ENCODE measurements at places on chromosomes 6 and 20.
A peak's percentile ranks its signal among the peaks of the same experiment; 100 is the strongest.

DNA sequence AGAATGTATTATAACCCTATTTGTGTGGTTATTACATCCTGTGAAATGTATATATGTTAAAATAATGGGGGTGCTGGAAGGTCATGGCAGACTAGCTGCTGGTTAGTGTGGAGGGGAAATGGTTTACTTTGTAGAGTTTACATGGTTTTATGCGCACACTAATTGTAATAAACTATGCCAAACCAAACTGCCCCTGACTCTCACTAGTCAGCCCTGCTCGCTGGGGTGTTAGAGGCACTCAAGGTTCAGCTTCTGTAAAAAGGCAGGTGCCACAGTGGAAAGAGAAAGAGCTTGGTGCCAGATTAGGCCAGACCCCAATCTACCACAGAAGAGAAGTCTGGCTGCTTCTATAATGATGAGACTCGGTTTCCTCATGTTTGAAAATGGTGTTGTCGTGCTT lies 52.7 kb downstream of the GOPC start:
- peak overlapping the region; percentile 81 for H3K4me3 ChIP-seq
- peaks cover 5% of the 10 kb centered on the region for H3K36me3 ChIP-seq
- no peak for DNase-seq
- peaks cover 9% of the 10 kb centered on the region for H3K27me3 ChIP-seq
- peak overlapping the region; percentile 90 for H3K27ac ChIP-seq
- H3K4me1 ChIP-seq = peaks cover 39% of the 10 kb centered on the region

DNA sequence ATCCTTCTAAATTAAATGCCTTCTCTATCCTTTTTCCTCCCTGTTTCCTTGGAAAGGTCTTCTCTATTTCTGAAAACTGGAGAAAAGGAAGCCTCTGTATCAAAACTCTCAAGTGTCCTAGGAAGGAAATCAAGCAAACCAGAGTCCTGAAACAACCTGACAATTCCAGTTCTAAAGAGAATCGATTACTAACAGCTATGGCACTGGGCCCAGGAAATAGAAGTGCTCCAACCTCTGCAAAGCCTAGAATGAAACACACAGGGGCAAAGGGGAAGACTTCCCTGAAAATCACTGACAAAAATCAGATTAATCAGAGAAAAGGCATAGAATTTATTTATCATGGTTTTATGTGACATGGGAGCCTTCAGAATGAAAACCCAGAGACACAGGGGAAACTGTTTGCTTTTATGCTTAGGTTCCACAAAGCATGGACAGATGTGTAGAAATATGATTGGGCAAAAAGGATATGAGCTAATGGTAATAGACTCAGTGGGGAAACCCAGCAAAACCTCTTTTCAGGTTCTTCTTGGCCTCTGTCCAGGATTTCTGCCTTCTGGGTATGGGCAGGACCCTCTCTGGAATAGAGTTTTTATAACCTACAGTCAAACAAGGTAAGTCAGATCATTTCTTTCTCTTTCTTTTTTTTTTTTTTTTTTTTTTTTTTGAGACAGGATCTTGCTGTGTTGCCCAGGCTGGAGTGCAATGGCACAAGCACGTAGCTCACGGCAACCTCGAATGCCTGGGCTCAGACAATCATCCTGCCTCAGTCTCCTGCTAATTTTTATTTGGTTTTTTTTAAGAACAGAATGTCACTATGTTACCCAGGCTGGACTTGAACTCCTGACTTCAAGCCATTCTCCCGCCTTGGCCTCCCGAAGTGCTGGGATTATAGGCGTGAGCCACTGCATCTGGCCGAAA lies 91.7 kb downstream of the CD24 start:
- H3K27ac ChIP-seq = no peak overlapping the region
- DNase-seq = no peak
- H3K4me1 ChIP-seq = no peaks in the 10 kb centered on the region
- peaks cover 14% of the 10 kb centered on the region for H3K27me3 ChIP-seq

- no peaks in the 10 kb centered on the region for H3K4me1 ChIP-seq
- DNase-seq = no peak
- no peaks in the 10 kb centered on the region for H3K36me3 ChIP-seq
- no peak overlapping the region for H3K27ac ChIP-seq
- H3K27me3 ChIP-seq = no peaks in the 10 kb centered on the region
- no peak overlapping the region for H3K4me3 ChIP-seq
Measured at GRCh38 chr20:48065833-48066232, 280.6 kb upstream of the SULF2 start.

GRCh38 chr6:85792254-85792653 lies 149.6 kb upstream of the SYNCRIP start:
- H3K4me3 ChIP-seq = no peak overlapping the region
- no peaks in the 10 kb centered on the region for H3K27me3 ChIP-seq
- no peak overlapping the region for H3K27ac ChIP-seq

DNA sequence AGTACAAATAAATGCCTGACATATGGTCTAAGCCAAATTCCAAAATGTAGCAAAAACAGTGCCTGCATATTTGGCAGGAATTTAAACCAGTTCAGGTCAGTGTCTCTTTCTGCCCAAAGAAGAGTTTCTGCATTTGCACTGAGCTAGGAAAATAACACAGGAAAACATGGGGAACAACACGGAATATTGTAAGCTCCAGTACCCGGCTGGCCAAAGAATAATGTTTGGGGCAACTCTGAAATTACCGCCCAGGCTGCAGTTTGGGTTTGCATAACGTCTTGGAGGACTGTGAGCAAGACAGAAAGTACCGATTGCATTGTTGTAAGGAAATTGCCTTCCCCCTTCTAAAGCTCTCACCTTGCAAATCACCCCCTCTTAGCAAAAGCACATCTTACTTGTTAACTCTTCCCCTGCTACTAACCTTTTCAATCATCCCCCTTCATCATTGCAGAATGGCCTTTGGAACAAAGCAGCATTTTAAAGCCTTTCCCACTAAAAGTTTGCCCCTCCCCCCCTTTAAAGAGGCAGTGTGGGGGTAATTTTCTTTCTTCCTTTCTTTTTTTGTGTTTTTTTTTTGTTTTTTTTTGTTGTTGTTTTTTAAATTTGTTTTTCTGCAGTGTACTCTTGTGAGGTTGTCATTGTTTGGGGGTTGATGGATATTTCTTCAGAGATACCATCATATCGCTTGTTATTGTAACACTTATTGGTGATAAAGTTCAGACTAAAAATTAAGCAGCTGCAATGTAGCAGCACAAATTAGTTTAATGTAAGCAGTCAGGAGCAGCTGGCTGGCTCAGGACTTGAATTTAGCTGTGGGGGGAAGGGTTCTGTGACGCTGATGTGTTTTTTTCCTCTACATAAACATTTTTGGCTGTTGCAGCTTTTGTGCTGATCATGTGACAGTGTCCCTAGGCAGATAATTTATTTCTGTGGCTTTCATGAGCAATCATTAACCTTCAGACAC lies 100.0 kb upstream of the CITED2 start:
- H3K4me3 ChIP-seq = no peak overlapping the region
- DNase-seq = no peak
- no peaks in the 10 kb centered on the region for H3K36me3 ChIP-seq
- H3K27me3 ChIP-seq = peaks cover 9% of the 10 kb centered on the region

- H3K4me1 ChIP-seq = no peaks in the 10 kb centered on the region
- no peak overlapping the region for H3K4me3 ChIP-seq
- no peaks in the 10 kb centered on the region for H3K27me3 ChIP-seq
- no peak overlapping the region for H3K27ac ChIP-seq
Measured at GRCh38 chr20:12790859-12791258, 217.9 kb upstream of the SPTLC3 start.
